ENCODE measurements at places on chromosomes 4 and X.

- DNase-seq = no peak
Observed at GRCh38 chr4:89071311-89071710, 14.3 kb upstream of the FAM13A start.

- no peak for DNase-seq
Observed at GRCh38 chrX:102580891-102581290, 18.4 kb upstream of the ARMCX5 start.

DNA sequence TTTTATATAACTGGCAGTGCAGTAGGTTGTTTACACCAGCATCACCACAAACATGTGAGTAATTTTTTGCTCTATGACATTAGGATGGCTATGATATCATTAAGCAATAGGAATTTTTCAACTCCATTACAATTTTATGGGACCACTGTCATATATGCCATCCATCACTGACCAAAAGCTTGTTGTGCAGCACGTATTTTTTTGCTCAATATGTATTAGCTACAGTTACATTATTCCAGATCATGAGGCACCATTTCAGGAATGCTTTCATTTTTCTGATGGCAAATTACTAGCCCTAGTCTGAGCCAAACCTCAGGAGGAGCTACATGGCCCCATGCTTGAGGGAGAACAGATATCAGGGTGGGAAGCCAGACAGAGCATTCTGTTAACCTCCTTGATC, 56.8 kb upstream of the DCLK2 start:
- DNase-seq = no peak

DNA sequence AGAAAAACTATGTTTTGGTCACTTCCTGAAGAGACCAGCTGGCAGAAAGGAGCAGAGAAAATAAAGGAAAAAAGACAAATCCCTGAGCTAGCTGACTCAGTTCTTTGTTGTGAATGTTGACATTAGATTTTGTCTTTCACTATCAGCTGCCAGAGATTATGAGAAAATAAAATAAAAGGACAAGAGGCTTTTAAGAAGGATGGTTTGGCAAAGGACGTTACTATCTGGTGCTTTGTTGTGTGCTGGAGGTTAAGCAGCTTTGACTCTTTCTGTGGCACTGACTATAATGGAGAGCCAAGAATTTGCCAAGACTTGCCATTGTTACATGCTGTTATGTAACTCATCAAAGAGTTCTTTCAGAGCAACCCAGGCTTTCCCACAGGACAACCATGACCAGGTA, 12.1 kb downstream of the ASB5 start:
- no peak for DNase-seq

- no peak for DNase-seq
Observed at GRCh38 chr4:113303315-113303714, 253.9 kb downstream of the ANK2 start.

GRCh38 chrX:121782976-121783375, 735.6 kb downstream of the GLUD2 start:
- DNase-seq = no peak

- DNase-seq = no peak
Observed at GRCh38 chr4:98151145-98151924, 8.1 kb upstream of the STPG2 start.

- no peak for DNase-seq
Observed at GRCh38 chr4:9918484-9918883, 102.8 kb downstream of the SLC2A9 start.

DNA sequence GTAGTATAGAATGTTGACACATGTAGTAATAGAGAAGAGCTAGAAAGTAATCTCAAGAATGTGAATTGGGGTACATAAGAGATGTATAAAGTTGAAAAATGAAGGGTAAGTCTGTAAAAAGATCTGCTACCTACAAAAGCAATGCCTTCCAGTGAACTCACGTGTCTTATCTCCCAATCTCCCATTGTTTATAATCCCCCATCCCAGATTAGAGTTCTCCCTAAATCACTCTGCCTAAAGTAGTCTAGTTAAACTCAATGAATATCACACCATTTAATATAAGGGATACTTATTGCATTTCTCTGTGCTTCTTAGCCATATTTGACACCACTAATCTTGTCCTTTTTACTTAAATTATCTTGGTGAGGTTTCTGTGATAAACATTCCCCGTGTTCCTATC, 6.6 kb downstream of the TECRL start:
- DNase-seq = no peak

DNA sequence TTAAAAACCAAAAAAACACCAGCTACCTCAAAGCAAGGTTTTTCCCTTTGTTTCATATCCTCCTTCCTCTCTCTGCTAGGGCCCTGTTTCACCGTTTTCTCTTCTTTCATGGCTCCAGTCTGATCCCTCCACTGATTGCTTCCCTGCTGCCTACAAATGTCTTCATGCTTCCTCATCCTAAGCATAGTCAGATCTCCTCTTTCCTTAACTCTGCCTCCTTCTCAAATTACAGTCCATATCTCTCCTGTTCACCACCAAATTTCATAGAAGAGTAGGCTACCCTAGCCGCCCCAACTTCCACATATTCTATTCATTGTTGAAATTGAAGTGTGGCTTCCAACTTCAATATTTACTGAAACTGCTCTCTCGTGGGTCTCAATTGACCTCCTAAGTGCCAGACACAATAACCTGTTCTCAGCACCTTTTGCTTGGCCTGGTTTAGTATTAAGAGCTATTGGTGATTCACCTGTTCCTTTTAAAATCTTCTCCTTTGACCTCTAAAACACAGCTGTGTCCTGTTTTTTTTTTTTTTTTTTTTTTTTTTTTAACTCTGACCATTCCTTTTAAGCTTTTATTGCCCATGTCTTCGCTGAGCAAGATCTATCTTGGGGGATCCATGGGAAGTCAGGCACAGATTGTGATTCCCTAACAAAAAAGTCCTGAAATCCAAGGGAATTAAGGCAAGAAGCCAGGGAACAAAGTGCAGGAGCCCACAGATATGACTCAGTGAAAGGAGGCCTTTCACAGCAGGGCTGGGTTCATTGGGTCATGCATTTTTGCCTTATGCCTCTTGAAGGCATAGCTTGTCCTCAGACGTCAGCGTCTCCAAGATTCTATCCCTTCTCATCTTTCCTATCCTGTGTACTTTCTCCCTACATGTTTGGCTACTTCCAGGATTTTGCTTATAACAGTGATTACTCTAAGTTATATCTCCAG, 85.4 kb downstream of the RPS3A start:
- DNase-seq = no peak

GRCh38 chr4:3268395-3269104, 19.6 kb downstream of the MSANTD1 start:
- no peak for DNase-seq

DNA sequence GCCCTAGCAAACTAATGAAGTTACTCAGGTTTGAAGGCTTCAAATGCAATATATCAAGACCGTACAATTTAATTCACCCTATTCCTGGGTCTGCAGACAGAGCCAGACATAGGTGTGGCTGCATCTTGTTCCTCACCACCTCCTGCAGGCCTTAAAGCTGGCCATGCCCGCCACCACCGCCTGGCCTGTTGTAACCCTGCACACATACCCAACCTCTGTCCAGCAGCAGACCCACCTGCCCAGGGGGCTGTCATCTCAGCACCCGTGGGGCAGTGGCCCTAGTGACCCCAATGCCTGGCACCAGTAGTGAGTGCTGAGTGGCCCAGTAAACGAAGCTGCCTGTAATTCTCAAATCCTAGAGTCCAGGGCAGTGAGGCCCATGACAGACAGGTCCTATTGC, 40.7 kb downstream of the ZBTB49 start:
- DNase-seq = no peak

GRCh38 chr4:146507632-146508031, 14.1 kb downstream of the SLC10A7 start:
- no peak for DNase-seq

DNA sequence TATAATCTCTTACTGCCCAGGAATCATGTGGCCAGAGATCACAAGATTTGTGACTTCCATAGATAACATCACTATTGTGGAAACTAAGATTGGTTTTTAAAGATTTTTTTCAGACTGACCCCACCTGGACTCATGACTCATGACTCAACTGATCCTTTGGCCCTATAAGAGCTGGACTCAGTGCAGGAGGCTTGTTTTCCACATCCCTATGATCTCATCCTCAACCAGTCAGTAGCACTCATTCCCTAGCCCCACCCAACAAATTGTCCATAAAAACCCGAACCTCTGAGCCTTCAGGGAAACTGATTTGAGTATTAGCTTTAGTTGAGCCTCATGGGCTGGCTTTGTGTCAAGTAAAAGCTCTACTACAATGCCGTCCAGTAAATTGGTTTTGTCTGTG, 7.9 kb upstream of the NOCT start:
- no peak for DNase-seq

DNA sequence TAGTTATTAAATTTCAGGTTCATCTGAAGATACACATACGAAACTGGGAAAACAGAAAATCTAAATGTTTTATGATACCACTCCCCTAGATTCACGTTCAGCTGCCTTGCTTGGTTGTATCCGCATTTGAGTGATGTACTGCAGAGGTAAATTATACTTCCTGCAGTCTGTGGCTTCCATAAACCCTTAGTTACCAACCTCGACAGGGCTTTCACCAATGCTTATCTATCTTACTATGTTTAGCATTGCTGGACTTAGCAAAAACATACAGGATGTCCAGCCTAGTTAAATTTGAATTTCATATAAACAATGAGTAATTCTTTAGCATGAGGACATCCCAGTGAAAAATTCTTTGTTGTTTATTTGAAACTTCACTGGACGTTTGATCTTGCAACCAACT, 108.8 kb downstream of the TMA16 start:
- no peak for DNase-seq

- no peak for DNase-seq
Observed at GRCh38 chr4:163806653-163807052, 312.2 kb downstream of the TMA16 start.

GRCh38 chr4:153799694-153800074, 10.8 kb upstream of the SFRP2 start:
- no peak for DNase-seq

GRCh38 chr4:173880897-173881296, 350.9 kb upstream of the HAND2 start:
- DNase-seq = no peak

DNA sequence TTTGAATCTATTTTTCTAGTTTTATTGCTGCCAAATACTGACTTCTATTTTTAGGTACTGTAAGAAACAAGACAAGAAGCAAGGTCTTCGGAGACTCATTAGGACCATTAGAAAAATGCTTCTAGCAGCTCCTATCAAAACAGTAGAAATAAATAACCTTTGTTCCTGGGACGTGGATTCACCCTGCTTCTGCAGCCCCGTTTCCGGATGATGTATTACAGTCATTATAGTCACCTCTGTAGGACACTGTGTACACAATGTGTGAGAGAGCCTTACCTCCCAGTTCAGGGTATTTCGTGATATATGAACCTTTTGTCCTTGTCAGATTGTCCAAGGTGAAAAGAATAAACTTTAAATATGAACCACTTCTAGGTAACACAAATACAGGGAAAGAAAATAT, 484.0 kb upstream of the TECRL start:
- DNase-seq = no peak

- DNase-seq = no peak
Observed at GRCh38 chr4:87117051-87117731, 103.2 kb downstream of the KLHL8 start.

GRCh38 chrX:106450405-106450804, 161.4 kb upstream of the RADX start:
- DNase-seq = no peak

DNA sequence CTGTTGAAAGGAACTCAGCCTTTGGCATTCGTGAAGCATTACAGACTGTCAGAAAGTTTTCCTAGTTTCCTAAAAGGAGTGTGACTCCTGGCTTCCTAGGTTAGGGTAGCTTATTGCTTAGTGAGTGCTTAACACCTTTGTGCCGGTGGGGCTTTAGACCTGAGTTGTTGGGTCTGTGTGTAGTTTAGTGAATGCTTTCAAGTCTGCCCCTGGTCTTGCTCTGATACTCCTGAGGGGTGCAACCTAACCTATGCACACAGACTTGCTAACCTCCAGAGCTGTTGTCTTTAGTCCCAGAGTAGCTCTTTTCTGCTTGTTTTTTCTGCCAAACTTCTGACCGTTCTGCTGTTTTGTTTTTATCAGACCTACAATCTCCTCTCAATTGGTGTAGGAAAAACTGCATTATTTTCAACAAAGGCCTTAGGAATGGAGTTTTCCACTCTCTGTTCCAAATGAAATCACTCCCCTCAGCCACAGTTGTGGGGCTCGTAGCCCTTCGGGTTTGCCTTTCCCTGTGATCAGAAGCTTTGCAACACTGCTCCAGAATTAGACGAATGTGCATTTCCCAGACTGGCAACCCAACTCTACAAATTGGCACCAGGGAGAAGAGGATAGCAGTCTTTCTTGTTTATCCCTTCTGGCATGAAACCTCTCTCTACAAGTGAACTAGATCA, 1399.1 kb upstream of the PCDH7 start:
- no peak for DNase-seq

DNA sequence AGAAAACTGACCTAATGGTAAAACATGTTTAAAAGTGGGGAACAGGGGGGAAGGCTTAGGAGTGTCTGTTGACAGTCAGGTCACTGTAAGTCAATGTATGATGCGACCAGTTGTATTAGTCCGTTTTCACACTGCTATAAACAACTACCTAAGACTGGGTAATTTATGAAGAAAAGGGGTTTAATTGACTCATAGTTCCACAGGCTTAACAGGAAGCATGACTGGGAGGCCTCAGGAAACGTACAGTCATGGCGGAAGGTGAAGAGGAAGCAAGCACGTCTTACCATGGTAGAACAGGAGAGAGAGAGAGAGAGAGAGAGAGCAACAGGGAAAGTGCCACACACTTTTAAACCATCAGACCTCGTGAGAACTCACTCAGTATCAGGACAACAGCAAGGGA, 13.0 kb upstream of the PLAC1 start:
- no peak for DNase-seq

DNA sequence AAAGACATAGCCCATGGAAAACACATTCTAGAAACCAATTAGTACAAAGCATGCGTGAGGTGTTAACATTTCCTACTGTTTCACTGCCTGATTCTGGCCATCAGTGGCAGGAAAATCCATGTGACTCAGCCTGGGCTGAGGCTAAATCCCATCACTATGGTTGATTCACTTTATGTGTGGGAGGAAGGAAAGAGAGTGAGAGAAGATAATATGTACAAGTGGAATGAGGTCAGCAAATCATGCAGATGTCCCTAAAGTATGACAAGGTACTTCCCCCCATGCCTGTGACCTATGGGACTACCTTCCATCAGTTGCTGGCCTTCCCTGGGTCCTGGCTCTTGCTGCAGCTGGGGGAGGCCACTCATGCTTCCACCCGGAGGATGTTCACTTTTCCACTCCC, 64.2 kb upstream of the MAP3K15 start:
- DNase-seq = no peak

DNA sequence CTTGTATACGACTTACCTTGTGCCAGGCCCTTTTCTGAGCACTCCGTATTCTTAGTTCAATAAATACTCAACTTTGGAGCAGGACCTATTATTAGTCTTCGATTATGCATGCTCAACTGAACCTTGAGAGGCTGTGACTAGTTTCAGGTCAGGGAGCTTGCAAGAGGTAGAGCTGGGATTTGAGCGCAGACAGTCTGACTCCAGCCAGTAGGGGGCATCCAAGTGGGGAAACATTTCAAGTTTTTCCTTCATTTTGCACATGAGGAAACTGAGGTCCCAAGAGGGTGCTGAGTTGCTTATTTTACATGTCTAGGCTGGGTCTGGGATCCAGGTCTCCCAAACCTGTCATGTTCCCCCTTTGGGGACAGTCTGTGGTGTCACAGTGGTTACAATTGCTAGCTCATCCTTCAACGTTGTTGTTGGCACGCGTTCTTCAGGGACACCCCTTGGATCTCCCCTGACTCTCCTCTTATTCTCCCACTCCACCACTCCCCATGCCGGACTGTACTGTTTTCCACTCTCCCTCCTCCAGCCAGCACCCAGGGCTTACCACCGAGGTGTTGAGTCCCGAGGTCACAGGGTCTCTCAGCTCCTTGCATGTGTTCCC, 6.7 kb upstream of the PRICKLE3 start:
- DNase-seq = no peak

Measured in T-helper 17 cell (primary cell).